ENCODE measurements at places on chromosomes 12 and 14.

DNA sequence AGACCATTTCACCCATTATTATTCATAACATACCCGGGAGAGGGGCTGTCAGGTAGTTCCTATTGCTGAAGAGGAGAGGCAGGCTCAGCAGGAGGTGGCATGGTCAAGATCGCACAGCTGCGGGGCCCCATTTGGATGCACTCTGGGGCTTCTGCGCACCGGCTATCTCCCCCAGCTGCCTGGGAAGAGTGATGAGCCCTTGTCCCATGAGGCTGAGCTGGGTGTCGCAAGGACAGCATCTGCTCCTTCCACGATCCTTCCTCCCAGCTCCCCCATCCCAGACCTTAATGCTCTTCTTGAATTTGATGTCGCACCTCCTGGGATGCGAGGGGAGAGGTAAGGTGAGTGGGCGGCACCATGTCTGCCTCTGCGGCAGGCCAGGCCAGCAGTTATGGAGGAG lies 62.6 kb downstream of the SLC24A4 start:
- no peak for DNase-seq
- no peaks in the 10 kb centered on the region for H3K36me3 ChIP-seq
- H3K27ac ChIP-seq = no peak overlapping the region
- no peak overlapping the region for H3K4me3 ChIP-seq

- no peaks in the 10 kb centered on the region for H3K36me3 ChIP-seq
- DNase-seq = no peak
- no peaks in the 10 kb centered on the region for H3K27me3 ChIP-seq
- no peak overlapping the region for H3K4me3 ChIP-seq
These were observed 33.2 kb downstream of the EFCAB11 start for GRCh38 chr14:89921346-89921745.

- no peak for DNase-seq
- no peak overlapping the region for H3K27ac ChIP-seq
- H3K36me3 ChIP-seq = no peaks in the 10 kb centered on the region
- H3K27me3 ChIP-seq = no peaks in the 10 kb centered on the region
- no peak overlapping the region for H3K4me3 ChIP-seq
These were observed 3.1 kb downstream of the GPR33 start for GRCh38 chr14:31484754-31485153.

DNA sequence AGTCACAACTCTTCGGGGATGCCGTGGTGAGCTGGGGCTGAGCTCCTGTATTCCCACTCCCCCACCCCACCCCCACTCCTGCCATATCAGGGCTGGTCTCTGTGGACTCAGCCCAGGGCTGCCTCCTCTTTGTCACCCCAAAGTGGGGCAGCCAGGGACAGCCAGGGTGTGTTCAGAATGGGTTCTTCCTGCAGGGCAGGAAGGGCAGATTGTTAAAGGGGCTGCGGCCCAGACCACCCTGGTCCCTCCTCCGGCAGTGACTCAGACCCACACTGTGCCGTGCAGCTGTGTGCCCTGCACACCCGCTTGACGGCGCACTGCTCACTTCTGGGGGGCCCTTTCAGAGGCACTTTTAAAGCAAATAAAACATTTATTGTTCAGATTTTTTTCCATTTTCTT lies 9.3 kb downstream of the SLC48A1 start:
- H3K36me3 ChIP-seq = peaks cover 3% of the 10 kb centered on the region
- H3K4me1 ChIP-seq = peaks cover 3% of the 10 kb centered on the region
- H3K4me3 ChIP-seq = no peak overlapping the region
- DNase-seq = no peak
- no peaks in the 10 kb centered on the region for H3K27me3 ChIP-seq

GRCh38 chr12:48160807-48161206 lies 3.5 kb upstream of the ASB8 start:
- peaks cover 7% of the 10 kb centered on the region for H3K4me1 ChIP-seq
- no peaks in the 10 kb centered on the region for H3K27me3 ChIP-seq
- H3K4me3 ChIP-seq = no peak overlapping the region
- no peaks in the 10 kb centered on the region for H3K36me3 ChIP-seq

DNA sequence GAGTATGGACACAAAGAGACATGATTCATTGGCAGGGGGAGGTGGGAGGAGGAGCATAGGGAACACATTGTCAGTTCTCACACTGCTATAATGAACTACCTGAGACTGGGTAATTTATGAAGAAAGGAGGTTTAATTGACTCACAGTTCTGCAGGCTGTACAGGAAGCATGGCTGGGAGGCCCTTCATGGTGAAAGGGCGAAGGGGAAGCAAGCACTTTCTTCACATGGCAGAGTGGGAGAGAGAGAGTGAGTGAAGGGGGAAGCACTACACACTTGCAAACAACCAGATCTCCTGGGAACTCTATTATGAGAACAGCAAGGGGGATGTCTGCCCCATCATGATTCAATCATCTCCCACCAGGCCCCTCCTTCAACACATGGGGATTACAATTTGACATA lies 391.8 kb downstream of the BMP4 start:
- H3K27ac ChIP-seq = no peak overlapping the region
- DNase-seq = no peak
- H3K27me3 ChIP-seq = no peaks in the 10 kb centered on the region

DNA sequence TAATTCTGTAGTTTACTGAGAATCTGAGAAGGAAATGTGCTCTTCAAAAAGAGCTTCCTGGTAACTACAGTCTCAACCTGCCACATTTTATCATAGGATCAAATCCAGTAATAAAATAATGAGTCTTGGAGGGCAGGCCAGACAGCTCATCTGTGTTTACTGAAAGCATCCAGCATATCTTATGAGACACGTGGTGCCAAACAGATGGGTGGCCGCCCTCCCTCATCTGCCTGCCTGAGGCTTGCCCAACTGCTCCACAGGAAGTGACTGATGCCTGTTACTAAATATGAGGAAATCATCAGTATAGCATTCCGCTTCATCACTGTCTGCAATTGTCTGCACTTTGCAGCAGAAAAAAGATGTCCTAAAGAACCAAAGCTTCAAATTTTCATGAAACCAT lies 13.5 kb downstream of the DHRS7 start:
- H3K4me3 ChIP-seq = no peak overlapping the region
- no peaks in the 10 kb centered on the region for H3K27me3 ChIP-seq
- H3K36me3 ChIP-seq = peaks cover 15% of the 10 kb centered on the region
- DNase-seq = no peak
- peak overlapping the region; percentile 13 for H3K27ac ChIP-seq

DNA sequence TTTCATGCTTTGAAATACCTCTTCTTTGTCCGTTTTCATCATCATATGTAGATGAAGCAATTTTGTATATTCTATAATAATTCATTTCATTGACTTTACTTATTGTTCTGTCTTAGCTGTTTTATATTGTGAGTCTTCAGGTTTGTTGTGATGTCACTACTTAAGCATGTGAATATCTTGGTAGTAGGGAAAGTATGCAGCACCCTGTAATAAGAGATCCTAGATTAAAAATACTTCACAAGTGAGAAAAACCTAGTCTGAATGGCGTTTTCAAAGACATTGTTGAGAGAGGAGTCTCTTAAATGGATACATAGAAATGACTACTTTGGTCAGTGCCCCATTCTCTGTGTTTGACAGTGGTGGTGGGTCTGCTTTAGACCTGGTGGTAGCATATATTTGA lies 61.4 kb downstream of the SLC16A7 start:
- H3K4me1 ChIP-seq = no peaks in the 10 kb centered on the region
- H3K36me3 ChIP-seq = no peaks in the 10 kb centered on the region
- H3K27me3 ChIP-seq = no peaks in the 10 kb centered on the region
- DNase-seq = no peak

DNA sequence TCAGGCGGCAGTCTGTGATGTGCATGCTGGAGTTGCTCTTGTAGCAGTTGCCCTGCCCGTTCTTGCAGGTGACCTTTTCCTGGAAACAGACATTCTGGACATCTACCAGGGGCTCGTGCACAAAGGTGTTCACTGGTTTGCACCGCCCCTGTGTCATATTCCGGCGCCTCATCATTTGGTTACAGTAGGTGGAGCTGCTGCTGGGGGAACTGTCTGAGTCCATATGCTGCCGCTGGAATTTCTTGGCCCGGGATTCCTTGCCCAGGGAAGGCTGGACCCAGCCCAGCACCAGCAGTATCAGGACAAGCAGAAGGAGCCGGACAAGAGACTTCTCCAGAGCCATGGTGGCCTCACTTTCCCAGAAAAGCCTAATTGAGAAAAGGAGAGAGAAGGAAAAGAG lies 918 bp downstream of the RNASE1 start:
- no peaks in the 10 kb centered on the region for H3K36me3 ChIP-seq
- H3K4me3 ChIP-seq = no peak overlapping the region
- no peaks in the 10 kb centered on the region for H3K4me1 ChIP-seq

DNA sequence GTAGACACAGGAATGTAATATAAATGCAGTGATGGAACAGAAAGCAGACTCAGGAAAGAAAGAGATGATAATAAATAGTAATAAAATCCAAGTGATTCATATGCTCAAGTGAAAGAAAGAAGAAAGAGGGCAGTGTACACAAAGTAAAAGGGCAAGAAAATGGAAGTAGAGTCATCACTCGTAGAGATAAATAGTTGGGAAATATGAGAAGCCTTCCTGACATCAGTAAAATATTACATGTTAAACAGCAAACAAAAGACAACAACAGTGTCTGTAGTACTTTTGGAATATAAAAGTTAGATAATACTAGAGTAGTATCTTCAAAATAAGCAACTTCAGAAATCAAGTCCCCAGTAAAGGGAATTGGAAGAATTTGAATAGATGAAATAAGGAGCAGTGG lies 412.3 kb downstream of the RAD51B start:
- H3K36me3 ChIP-seq = no peaks in the 10 kb centered on the region
- DNase-seq = no peak
- peaks cover 36% of the 10 kb centered on the region for H3K4me1 ChIP-seq
- no peaks in the 10 kb centered on the region for H3K27me3 ChIP-seq

GRCh38 chr14:56268039-56268438 lies 149.8 kb downstream of the PELI2 start:
- no peaks in the 10 kb centered on the region for H3K27me3 ChIP-seq
- H3K36me3 ChIP-seq = no peaks in the 10 kb centered on the region
- no peak overlapping the region for H3K27ac ChIP-seq
- H3K4me1 ChIP-seq = no peaks in the 10 kb centered on the region
- DNase-seq = no peak

- no peaks in the 10 kb centered on the region for H3K4me1 ChIP-seq
- no peak overlapping the region for H3K27ac ChIP-seq
- no peak overlapping the region for H3K4me3 ChIP-seq
- H3K36me3 ChIP-seq = no peaks in the 10 kb centered on the region
These were observed 2.0 kb upstream of the MAP1LC3B2 start for GRCh38 chr12:116556964-116557698.

GRCh38 chr14:101254805-101255764 lies 306.2 kb upstream of the DIO3 start:
- no peak overlapping the region for H3K4me3 ChIP-seq
- H3K27ac ChIP-seq = no peak overlapping the region
- no peaks in the 10 kb centered on the region for H3K27me3 ChIP-seq
- no peak for DNase-seq
- no peaks in the 10 kb centered on the region for H3K4me1 ChIP-seq

DNA sequence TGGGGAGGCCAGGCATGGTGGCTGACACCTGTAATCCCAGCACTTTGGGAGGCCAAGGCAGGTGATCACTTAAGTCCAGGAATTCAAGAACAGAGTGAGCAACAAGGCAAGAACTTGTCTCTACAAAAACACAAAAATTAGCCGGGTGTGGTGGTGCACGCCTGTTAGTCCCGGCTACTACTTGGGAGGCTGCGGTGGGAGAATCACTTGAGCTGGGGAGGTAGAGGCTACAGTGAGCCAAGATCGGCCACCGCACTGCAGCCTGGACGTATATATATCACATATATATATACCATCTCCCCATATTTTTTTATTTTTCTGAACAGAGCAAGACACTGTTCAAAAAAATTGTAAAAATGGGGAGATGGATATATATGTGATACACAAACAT lies 19.5 kb downstream of the CKAP4 start:
- H3K4me1 ChIP-seq = no peaks in the 10 kb centered on the region
- DNase-seq = no peak
- H3K27me3 ChIP-seq = no peaks in the 10 kb centered on the region
- H3K4me3 ChIP-seq = no peak overlapping the region

- H3K4me3 ChIP-seq = no peak overlapping the region
- no peak for DNase-seq
- H3K36me3 ChIP-seq = no peaks in the 10 kb centered on the region
These were observed 112.6 kb downstream of the PRMT8 start for GRCh38 chr12:3603576-3603975.

- H3K4me1 ChIP-seq = no peaks in the 10 kb centered on the region
- H3K27ac ChIP-seq = no peak overlapping the region
- H3K4me3 ChIP-seq = no peak overlapping the region
- no peak for DNase-seq
These were observed 13.2 kb upstream of the OR11G2 start for GRCh38 chr14:20177433-20177974.

DNA sequence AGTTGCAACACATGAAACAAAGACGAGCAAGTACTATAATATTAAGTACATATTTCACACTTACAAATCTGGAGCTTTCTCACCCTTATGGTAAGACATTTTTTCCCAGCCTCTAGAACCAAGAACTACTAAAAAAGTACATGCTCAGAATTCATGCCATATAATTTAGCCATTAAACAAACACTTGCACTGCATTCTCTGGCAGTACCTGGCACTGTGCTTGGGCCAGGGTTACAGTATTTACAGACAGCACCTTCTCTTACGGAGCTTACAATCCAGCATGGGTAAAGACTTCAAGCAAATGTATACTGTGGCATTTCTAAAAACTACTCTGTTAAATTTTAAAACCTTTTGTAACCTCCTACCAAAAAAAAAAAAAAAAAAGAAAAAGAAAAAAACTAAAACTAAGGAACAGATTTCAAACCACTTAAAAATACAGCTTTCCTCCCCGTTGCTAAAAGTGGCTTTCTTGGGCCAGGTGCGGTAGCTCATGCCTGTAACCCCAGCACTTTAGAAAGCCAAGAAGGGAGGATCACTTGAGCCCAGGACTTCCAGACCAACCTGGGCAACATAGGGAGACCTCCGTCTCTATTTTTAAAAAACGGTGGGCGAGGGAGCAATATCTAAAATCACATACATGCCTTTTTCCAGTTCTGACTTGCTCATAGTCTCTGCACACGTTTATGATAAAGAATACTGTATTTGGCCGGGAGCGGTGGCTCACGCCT lies 956 bp downstream of the GNPTAB start:
- no peak for DNase-seq
- peaks cover 3% of the 10 kb centered on the region for H3K4me1 ChIP-seq
- peak overlapping the region; percentile 85 for H3K4me3 ChIP-seq
- no peaks in the 10 kb centered on the region for H3K27me3 ChIP-seq
- peak overlapping the region; percentile 62 for H3K27ac ChIP-seq

GRCh38 chr14:101758913-101759593 lies 2.5 kb upstream of the PPP2R5C start:
- H3K4me1 ChIP-seq = peaks cover 14% of the 10 kb centered on the region
- no peak for DNase-seq
- H3K4me3 ChIP-seq = no peak overlapping the region

All from liver (tissue), 10 donors.